AG20443 (cell line): ENCODE measurements at places on chromosomes 4 and X.

DNA sequence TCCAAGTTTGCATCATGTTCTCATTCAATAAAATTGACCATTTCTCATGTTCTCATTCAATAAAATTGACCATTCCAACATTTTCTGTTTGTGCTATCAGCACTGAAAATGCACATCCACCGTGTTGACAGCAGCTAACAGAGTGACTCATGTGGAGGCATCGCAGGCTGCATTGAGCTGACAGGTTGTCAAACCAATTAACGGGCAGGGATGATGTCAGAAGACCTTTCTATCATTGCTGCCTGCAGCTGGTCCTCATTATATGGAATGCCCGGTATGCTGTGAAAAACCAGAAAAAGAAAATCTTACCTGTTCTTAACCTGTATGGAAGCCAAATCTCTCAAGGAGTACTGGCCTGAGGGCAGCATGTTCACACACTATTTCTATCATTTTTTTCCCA, 202.0 kb downstream of the SMIM20 start:
- DNase-seq = no peak

GRCh38 chrX:123731987-123732669, 724 bp downstream of the THOC2 start:
- DNase-seq = peak; percentile 39

DNA sequence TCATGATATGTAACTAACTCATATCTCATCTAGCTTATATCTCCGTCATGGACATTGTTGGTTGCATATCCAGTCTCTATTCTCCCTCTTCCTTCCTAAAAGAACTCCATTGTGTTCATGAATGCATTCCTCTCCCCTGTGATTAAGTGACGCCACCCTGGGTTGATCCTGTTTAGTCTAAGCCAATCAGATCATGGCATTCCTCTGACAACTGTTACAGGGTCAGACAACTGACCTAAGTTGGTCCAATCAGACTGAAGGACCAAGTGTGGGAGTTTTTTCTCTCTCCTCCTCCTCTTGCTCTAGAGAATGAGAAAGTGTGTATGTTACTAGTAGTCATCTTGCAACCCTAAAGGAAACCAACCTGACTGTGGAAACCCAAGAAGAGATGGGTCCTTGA, 3.6 kb downstream of the APOO start:
- no peak for DNase-seq

DNA sequence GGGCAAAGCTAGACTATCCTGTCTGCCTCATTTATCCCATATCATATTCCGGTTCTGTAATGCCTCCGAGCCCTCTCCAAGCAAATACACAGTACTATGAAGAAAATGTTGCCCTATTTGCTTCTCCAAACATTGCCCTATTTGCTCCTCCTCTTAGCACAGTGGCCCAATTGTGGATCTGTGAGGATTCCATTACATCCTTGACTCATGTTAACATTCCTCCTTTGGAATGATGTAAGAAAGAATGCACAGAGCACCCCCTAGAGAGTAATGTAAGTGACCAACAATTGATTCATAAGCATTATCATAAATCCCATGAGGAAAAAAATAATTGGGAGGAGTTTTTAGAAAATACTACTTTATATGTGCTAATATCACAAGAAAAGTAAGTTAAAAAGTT, 11.3 kb upstream of the BTC start:
- DNase-seq = no peak

DNA sequence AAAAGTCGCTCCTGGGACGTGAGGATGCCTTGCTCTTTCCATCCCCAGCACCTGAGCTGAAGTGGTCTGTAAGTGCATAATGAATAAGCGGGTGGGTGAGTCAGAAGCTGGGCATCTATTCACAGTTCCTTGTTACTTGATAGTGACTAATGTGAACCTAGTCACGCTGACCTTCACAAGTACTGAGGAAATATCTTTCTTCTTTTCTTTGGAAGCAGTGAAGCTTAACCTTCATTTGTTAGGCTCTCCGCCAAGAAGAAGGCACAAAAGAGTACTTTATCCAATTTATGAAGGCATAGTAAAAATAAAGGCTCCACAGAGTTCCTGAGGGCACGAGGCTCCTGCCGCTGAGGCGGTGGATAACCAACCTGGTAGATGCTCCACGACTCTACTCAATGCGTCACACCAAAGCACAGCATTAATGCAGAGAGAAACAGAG, 475.7 kb upstream of the SLIT2 start:
- peak; percentile 51 for DNase-seq

- DNase-seq = no peak
Measured at GRCh38 chrX:131801066-131801465, 222.0 kb upstream of the STK26 start.

GRCh38 chrX:109190542-109190941, 291.3 kb downstream of the GUCY2F start:
- no peak for DNase-seq

- peak; percentile 62 for DNase-seq
Measured at GRCh38 chr4:8911316-8912088, 39.9 kb upstream of the HMX1 start.

DNA sequence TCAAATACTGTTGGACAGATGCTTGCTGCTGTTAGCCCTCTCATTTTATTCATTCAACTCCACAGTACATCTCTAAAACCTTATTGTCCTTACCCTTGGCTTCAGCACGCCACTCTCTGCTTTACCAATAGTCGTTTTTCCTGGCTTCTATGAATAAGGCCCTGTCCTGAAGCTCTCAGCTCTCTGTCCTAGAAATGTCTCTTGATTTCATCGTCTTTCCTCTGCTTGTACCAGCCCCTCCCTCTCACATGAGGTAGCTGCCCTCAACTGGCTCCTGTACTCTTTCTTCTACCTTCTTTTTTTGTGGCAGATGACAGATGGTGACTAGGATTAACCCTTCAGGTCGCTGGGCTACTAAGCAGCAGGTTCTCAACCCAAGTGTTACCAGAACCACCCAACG, 11.4 kb downstream of the ADGRA3 start:
- no peak for DNase-seq

GRCh38 chr4:99615170-99615820, 40.7 kb downstream of the MTTP start:
- DNase-seq = no peak

DNA sequence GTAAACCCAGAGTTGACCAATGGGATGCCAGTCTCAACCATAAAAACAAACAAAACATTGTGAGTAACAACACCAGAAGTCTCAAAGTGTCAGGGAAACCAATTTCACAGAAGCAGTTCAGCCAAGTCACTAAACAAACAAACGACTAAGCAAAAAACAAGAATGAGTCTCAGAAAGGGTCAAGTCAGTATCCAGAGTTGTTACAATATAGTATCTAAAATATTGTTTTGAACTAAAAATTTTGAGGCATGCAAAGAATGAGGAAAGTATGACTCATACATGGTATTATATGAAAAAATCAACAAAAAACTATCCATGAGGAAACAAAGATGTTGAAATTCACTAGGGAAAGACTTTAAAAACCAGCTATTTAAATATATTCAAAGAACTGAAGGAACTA, 70.6 kb downstream of the AR start:
- DNase-seq = peak; percentile 5

GRCh38 chr4:125368671-125369081, 53.9 kb downstream of the FAT4 start:
- peak; percentile 37 for DNase-seq

DNA sequence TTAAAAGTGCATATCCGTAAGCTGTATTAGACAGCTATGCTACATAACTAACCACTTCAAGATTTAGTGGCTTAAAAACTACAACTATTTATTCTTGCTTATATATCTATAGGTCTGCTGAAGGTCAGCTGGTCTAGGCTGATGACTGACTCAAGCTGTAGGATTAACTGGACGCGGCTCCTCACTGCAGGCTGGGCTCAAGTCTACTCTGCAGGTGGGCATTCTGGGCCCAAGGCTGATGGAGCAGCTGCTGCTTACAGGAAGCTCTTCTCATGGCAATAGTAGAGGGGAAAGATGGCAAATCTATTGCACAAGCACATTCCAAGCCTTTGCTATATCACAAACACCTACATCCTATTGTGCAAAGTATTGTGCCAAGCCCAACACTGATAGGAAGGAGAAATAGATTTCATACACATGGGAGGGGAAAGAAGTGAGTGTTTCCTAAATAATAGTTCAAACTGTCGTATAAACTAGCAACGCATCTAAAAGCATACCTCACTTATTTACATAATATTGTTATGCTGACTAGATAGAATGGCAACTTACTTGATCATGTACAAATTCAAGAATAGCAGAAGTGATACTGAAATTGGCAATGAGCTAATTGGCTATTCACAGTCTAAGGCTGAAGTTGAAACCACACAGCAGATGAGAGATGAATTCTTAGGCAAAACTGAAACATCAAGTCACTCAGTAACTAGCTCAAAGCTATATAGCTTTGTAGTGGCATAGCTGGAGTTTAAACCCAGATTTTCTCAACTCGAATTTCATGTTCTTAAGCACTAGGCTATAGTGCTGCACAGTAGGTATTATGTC, 263.8 kb downstream of the NKX6-1 start:
- no peak for DNase-seq

GRCh38 chr4:72525938-72526337, 43.1 kb downstream of the ADAMTS3 start:
- no peak for DNase-seq

DNA sequence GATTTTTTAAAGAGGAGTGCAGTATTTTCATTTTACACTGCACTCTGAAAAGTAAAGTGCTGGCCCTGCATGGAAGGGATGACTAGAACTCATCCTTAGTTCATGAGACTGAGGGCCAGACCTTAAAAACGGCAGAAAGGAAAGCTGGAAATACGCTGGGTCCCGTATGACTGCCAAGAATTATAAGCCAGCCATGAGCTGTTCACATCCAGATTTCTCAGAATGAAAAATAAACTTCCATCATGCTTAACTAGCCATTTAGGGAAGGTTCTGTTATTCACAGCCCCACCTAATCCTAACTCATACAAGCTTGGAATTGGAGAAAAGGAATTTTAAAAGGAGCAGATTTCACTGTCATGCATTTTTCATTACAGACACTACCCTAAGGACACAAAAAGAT, 894.4 kb downstream of the FAT4 start:
- peak; percentile 12 for DNase-seq

- peak; percentile 48 for DNase-seq
Measured at GRCh38 chr4:78293348-78293747, 236.2 kb downstream of the FRAS1 start.

GRCh38 chr4:43766648-43767047, 682.0 kb downstream of the KCTD8 start:
- DNase-seq = no peak

DNA sequence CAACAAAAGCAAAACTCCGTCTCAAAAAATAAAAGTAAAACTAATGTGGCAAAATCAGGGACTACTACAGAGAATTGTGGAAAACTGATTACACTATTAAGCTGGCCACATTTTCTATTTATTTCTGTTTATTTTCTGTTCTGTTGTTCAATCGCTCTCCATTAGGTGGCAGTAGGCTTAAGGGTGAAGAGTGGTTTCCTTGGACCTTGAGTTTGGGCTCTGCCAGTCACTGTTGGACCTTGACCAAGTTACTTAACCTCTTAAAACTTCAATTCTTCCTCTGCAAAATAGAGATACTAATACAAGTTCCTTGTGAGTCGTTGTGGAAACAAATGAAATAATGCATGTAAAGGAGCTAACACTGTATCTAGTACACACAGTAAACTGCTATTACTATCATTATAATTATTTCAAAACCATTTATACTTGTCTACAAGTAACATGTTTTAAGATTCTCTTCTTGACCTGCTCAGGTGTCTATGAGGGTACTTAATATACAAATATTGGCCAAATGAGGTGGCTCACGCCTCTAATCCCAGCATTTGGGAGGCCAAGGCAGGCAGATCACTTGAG, 15.2 kb downstream of the HSD17B11 start:
- DNase-seq = peak; percentile 73

DNA sequence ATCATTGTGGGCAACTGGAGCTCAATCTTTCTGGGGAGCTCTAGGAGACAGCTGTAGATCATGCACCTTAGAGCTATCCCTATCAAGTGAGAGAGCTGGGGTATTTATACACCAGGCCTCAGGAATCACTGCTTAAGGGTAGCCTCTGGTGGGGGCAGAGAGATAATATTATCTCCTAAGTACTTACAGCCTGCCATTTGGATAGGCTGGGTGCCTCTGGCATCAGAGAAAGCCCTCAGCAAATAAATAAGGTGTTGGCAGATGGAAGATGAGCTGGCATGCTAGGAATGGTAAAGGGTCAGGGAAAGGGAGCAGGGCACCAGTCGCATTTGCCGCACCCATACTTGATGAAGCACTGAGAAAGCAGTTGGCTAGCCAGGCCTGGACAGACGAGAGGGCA, 75.9 kb downstream of the HCCS start:
- no peak for DNase-seq

GRCh38 chr4:59685626-59686025, 1514.5 kb upstream of the ADGRL3 start:
- no peak for DNase-seq

DNA sequence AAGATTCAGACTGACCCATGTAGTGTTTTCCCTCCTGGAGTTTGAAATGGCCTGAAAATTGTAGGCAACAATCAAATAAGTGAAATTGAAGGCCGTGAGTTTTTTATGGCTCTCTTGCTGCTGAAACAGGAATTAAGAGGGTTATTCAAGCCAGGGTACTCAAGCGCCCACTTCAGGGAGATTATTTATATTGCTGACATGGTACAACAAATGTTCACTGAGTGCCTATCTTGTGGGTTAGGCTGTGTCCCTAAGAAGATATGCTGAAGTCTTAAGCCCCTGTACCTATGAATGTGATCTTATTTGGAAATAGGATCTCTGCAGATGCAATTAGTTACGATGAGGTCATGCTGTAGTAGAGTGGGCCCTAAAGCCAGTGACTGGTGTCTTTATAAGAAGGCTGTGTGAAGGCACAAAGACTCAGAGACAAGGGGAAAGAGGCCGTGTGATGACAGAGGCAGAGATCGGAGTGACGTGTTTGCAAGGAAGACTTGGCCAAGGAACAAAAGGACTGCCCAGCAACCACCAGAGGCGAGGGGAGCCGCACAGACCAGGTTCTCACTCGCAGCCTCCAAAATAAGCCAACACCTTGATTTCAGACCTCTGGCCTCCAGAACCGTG, 72.9 kb downstream of the MED28 start:
- peak; percentile 2 for DNase-seq

- no peak for DNase-seq
Measured at GRCh38 chr4:77593101-77593500, 12.5 kb upstream of the CXCL13 start.

DNA sequence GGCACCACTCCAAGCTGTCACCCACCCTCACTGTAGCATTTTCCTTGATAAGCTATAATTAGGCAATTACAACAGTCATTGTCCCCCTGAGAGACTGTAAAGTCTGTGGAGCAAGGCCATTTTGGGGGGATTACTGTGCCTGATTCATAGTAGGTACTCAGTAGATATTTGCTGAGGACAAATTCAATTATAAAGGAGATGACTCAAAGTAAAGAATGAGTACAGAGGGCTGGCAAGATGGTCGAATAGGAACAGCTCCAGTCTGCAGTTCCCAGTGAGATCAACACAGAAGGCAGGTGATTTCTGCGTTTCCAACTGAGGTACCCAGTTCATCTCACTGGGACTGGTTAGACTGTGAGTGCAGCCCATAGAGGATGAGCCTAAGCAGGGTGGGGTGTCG, 42.0 kb downstream of the MAOB start:
- no peak for DNase-seq

- DNase-seq = no peak
Measured at GRCh38 chr4:175066923-175067627, 148.9 kb downstream of the ADAM29 start.
